ENCODE measurements at places on chromosomes 7 and 10.

DNA sequence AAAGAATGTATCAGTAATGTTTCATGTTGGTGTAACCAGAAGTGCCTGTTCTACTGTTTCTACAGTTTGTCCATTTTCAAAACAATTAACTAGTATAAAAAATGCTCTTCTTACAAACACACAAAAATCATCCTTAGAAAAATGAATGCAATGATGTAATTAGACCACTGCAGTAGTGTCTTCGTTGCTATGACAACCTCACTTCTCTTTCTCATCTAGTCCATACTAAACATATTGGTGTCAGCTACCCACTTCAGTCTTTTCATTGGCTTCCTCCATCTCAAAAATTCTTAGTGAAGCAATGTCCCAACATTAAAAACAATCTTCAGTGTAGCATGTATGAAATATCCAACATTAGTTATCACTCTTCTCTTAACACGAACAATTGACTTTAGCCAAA is 1265.8 kb downstream of the REEP3 start:
- DNase-seq: no peak

GRCh38 chr10:71555087-71555723 is 158.5 kb downstream of the CDH23 start:
- DNase-seq: no peak

- DNase-seq: no peak
Measured at GRCh38 chr10:29634764-29635625, at the start of gene SVIL. TSS of gene SVIL (minus strand) at chr10:29634971. CDS start at chr10:29555058, 79,913 bp downstream.

DNA sequence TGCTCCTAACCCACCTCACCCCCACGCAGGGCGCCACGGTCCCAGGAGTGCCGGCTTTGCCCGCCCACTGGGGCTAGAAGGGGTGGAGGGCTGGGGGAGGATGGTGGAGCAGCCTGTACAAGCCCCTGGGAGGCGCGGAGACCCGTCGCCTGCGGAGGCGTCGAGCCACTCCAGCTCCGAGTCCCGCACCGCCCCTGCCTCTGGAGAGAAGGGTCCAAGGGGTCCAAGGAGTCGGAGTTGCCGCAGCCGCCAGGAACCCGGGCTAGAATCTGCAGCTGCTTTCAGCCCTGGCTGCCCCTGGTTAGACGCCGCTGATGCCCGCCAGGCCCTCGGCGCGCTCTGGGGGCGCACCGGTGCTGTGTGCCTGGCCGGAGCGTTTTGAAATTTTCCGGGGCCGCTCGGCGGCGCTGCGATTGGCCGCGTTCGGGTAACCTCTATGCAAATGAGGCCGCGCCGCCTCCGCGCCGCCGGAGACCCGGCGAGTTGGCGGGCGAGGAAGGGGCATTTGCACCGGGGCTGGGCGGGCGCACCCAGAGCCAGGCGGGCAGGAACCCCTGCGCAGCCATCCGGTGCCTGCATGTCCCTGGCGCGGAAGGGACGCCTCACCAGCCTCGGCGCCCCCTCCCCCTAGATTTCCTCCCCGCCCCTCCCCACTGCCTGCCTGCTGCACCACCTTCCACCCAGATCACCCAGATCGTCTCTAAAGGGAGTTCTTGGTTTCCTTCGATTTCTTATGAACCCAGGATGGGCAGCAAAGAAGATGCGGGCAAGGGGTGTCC is at the start of gene HMX2:
HMX2 (plus strand) TSS at position 502 of the 779 bp plus-strand sequence; CDS start at position 745, 243 bp downstream.
- no peak for DNase-seq

- DNase-seq: no peak
Measured at GRCh38 chr10:99927721-99928280, 81.9 kb downstream of the DNMBP start.

DNA sequence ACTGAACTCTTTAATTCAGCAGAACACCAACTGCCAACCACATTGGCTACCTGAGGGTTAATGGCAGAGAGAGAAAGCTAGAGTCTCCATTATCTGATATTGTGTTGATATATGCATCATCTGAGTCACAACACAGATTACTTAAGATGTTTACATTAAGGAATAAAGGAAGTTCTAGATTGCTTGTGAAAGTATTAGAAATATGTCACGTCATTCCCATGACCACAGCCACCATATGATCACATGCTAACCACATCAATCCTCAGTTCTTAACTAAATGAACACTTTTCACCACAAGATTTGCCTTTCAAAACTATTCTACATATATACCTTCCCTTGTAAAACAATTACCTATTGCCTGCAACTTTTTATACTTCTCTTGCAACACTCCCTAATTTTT is 337.9 kb downstream of the FGFR2 start:
- no peak for DNase-seq

DNA sequence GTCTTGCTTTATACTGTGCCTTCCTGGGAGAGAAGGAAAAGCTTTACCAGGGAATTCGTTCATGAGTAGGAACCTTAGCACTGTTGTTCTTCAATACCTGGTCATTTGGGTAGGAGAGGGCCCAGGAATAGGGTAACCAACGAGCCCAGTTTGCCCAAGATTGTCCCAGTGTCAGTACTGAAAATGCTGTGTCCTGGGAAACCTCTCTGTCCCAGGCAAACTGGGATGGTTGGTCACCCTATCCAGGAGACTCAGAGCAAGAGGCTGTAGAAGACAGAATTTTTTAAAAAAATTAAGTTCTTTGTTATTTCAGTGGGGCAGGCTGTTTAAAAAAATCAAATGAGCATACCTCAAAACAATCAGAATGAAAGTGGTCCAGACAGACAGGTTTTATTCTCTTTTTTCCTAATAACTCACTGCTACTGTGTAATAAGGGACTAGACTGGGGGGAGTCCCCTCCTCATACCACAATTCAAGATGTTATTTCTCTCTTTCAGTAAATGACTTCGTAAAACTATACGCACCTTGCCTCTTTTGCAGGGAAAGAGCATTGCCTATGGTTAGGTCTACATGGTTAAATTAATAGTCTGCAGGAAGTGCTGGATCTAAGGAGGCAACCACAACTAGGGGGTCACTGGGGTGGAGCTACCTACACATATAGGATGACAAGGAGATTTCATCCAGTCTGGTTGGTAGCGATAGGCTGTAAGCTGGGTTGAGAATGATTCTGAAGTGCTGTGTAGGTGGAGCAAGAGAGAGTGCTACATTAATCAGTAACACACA is 41.1 kb upstream of the FAM133B start:
- no peak for DNase-seq
